ENCODE measurements at places on chromosomes 3 and 15. TPM values are rescaled to one million over a fixed set of nuclear protein-coding genes. Genes with fewer than 3 reads are reported as not detected.

Gene C15orf62
- 1.7 TPM for total RNA-seq

Gene FHIT
- total RNA-seq, result 3.8 TPM

Gene LIPH
- 2.4 TPM for total RNA-seq

Gene FBXO40
- not detected for total RNA-seq

Gene TIMP4
- total RNA-seq, result 1.4 TPM

Gene GOLGA8R
- total RNA-seq, result 1.6 TPM

All from nasal cavity respiratory epithelium epithelial cell of viscerocranial mucosa (primary cell).